Liver (tissue), 10 donors: ENCODE measurements at places on chromosomes 5 and 9.

DNA sequence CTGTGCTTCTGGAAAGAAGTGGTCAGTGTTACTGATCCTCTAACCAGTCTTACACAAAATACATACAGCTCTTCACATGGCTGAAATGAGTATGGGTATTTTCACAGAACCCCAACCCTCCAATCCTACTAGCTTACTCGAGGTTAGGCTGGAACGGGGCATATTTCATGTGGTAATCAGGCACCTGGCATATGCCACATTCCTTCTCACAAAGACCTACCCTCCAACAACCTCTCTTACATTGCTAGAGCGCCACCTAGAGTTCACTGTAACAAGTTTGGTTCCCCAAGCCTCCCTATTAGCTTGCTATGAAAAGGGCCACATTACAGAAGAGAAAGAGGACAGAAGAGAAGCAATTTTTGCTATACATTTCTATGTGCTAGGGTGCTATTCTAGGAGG lies 597.3 kb downstream of the PRELID2 start:
- no peak for DNase-seq

- DNase-seq = no peak
These were observed 185.7 kb upstream of the VCAN start for GRCh38 chr5:83285661-83286398.

GRCh38 chr9:115884846-115885245 lies 268.7 kb upstream of the PAPPA start:
- no peak for DNase-seq

- DNase-seq = no peak
These were observed 48.6 kb upstream of the FCN1 start for GRCh38 chr9:134966270-134966669.

DNA sequence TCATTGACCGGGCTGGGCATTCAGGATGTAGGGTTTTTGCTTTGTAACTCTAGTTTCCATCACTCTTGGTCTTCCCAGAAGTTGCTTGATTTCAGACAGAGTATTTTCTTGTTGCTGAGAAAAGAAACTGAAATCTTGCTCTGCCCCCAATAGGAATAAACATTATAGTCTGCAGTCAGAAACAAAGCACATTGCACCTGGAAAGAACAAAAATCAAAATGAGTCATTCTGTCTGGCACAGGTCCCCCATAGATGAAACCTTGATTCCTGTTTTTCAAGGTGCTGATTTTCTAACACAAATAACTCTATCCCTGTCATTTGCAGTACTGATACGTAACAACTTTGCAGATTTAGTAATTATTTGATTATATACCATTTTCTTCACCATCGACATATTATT lies 232.1 kb downstream of the FBXO4 start:
- DNase-seq = no peak

DNA sequence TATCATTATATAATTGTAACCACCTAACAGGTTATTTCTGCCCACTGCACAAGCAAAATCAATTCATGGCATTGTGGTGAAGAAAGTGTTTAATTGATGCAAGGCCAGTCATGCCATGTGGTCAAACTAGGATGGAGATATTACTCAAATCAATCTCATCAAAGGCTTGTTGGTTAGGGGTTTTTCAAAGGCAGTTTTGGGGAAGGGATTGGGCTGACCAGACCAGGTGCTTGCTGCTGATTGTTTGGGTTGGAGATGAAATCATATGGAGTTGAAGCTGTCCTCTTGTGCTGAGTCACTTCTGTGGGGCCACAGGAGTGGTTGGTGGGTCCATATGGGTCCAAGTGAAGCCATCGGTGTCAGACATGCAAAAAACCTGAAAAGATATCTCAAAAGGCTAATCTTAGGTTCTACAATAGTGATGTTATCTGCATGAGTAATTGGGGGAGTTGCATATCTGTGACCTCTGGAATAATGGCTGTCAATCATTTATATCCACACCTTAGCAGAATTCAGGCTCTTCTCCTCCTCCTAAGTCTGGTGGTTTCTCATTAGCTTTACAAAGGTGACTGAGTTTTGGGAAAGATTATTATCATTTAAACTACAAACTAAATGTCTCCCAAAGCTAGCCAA lies 44.9 kb downstream of the HMGCS1 start:
- DNase-seq = no peak

DNA sequence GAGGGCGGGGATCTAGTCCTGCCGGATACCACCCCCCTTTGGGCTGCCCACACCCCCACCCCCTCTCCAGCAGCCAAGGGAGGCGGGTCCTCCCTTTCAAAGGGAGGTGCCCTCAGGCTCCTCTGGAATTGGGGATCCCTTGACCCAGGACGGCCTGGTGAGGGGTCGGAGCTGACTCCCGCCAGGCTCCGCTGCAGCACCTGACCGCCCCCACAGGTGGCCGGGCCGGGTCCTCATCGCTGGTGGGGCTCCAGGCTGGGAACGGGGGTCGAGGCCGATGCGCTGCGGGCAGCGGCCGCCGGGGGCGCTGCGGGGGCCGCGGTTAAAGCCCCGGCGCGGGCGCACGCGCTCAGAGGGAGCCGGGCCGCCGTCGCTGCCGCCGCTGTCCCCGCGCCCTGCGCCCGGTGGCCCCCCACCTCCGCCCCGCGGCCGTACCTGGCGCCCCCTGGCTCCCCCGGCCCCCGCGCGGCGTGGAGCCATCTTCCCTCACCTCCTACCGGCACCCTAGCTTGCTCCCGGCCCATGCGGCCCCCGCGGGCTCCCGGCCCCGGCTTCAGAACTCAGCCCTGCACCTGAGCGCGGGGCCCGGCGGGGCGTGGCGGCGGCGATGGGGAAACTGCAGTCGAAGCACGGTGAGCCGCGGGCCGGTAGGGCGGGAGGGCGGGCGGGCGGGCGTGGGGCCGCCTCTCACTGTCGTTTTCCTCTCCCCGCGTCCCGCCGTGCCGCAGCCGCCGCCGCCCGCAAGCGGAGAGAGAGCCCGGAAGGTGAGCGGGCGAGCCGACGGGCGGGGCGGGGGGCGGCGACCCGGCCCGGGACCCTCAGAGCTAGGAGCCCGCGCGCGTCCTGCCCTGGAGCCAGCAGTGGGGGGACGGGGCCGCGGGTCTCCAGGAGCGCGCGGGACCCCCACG lies at the start of gene NKD2:
Gene NKD2, plus strand, starts transcription at position 352 of the 908 bp plus-strand sequence. Its CDS starts 256 bp downstream, at position 608.
- peak; percentile 46 for DNase-seq

DNA sequence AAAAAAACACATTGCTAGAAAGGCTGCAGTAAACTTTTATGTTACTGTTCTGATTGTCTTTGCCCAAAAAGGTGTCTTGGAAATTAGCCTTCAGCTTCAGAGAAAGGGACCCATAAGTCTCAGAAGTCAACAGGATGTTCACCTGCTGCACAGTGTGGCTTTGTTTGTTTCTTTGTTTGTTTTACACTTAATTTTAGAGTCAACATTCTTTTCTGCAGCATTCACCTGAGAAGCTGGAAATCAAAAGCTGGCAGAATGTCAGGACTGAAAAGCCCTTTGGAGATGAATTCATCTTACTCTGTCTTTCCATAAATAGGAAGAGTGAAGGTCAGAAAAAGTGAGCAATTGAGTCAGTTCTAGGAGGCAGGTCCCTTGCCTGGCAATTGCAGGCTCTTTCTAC lies 170.0 kb downstream of the PAPPA start:
- DNase-seq = no peak

DNA sequence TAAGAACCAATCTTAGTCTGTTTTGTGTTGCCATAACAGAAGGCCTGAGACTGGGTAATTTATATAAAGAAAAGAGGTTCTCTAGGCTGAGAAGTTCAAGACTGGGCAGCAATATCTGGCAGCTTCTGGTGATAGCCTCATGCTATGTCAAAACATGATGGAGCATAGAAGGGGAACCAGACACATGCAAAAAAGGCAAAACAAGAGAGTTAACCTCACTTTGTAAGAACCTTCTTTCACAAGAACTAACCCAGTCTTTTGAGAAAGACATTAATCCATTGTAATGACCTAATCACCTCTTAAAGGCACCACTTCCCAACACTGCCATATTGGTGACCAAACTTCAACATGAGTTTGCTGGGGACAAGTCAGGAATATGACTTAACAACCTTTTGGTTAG lies 37.3 kb downstream of the FSD1L start:
- no peak for DNase-seq

GRCh38 chr9:99107421-99107820 lies 2.5 kb downstream of the TGFBR1 start:
- no peak for DNase-seq

- no peak for DNase-seq
These were observed 431.7 kb upstream of the POU5F2 start for GRCh38 chr5:94173100-94173499.

DNA sequence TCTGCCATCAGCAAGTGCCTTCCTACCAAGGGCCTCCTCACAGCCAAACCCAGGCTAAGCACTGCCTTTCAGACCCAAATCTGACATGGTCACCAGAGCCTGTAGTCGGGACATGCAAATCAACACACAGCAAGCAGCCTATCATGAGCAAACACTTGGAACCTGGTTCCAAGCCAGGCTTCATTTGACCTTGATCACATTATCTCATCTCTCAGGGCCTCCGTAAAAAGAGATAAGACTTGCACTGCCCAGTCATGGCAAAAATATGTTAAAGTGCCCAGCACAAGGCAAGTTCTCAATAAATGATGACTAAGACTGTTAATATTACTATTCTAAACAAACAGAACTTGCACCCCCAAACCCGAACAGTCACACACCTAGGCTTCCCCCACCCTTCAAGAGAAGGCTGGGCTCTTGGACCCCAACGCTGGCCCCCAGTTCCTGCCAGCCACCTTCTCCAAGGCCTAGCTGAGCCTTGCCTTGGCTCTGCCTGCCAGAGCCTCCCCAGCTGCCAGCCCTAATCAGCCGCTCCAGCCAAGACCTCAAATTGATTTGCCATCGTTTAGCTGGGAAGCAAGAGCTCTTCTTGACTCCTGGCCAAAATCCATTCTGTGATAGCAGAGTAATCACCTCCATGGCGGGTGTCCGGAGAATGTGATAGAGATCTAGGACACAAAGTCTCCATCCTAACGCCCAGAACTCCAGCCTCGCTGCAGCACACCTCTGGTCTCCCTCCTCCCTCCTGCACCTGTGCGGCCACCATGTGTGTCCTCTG lies 18.7 kb downstream of the CPLX2 start:
- no peak for DNase-seq

DNA sequence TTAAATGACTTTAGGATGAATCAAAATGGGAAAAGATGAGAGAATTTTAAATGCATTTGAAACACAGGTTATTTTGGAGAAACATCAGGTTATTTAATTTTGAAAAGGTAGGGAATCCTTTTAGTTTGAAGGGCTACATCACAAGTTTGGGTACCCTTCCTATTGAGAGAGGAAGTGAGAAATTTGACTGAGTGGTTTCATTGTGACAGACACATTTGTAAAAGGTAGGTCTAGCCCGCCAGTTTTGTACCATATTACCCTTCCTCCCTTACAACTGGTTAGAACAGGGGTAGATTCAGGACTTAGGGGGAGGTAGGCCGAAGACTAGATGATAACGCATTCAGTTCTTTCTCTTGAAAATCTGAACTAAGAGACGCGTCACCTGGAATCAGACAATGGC lies 464.2 kb downstream of the EBF1 start:
- DNase-seq = no peak

DNA sequence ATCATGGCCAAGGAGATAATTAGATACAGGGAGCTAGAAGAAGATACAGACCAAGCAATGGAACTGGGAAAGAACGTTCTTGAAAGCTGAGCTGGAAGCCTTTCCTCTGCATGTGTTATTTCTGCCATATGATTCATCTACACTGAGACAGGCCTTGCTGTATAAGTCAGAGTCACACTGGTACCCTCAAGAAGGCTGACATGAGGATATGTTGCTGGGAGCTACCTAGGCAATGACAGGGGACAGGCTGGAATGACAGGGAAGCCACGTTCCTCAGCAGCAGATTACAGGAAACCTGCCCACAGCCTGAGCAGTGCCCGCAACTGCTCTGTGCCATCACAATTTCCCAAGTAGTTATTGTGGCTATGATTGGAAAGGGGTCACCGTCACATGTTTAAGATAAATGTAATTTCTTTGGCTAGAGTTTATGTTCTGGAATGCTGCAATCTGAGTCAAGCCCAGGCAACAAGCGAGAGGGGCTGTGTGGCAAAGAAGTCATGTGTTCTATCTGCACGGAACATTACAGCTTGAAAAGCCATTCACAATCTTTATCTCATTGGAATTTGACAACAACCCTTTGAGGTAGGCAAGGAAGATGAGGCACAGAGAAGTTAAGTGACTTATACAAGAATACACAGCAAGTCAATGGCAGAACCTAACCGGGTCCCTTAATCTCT lies 108.2 kb downstream of the TTLL11 start:
- DNase-seq = no peak

DNA sequence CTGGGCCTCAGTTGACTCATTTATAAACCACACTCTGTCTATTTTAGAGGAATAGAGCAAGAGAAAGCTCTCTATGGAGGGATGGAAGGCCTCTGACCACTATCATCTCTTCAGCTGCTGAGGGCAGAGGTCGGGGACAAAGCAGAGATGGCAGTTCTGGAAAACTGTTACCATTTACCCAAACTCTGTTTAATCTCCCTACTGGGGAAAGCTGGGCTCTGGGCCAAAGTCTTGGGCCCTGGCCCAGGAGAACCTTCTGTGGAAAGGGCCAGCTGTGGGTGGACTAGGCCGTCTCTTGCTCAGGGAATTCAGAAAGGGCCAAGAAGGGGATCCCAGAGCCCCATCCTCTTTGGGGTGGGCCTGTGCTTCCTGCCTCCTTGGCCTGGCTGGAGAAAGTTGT lies 100.0 kb downstream of the PSD2 start:
- no peak for DNase-seq

DNA sequence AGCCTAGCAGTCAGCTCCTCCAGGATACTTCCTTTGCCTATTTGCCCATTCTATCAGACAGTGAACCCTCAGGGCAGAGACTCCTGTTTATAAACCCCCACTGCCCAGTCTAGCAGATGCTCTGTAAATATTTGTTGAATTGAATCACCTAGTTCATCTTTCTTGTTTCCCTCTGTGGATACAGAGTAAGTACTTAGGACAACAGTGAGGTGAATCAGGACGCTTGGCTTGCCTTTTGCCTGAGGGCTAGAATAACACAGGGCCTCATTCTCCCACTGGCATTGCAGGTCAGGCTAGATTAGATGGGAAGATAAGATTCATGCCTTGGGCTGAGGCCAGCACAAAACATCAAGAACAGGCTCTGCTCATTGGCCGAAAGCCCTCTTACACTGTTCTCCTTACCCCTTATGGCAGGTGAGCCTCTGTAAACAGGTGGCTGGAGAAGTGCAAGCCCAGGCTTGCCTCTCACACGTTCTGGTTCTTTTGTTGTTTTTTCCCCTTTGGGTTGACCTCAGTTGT lies 22.2 kb downstream of the TNFSF8 start:
- DNase-seq = no peak

GRCh38 chr5:59786334-59786805 lies 107.2 kb downstream of the PDE4D start:
- DNase-seq = no peak
